Stimulated activated CD8-positive, alpha-beta memory T cell treated with anti-CD3 and anti-CD28 coated beads, Interleukin-15, amount 100 ng/mL, for 1 hour (primary cell): ENCODE measurements at places on chromosomes 6 and 20.

DNA sequence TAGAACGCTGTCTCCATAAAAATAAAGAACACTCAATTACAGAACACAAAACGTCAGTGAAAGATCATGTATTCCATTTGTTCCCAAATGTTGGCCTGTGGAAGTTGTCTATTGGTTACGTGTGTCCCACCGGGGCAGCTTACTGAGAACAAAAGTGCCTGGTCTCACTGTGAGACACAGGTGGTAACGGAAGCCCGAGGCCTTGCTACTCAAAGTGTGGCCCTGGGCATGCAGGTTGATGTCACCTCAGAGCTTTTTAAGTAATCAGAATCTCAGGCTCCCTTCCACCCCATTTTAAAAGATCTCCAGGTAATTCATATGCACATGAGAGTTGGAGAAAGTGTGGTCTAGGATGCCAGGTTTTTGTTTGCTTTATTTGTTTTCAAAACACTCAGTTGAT, 422.5 kb upstream of the OPRM1 start:
- DNase-seq, result no peak

- DNase-seq, result no peak
These were observed 79.4 kb downstream of the NCOA3 start for GRCh38 chr20:47581090-47581489.

DNA sequence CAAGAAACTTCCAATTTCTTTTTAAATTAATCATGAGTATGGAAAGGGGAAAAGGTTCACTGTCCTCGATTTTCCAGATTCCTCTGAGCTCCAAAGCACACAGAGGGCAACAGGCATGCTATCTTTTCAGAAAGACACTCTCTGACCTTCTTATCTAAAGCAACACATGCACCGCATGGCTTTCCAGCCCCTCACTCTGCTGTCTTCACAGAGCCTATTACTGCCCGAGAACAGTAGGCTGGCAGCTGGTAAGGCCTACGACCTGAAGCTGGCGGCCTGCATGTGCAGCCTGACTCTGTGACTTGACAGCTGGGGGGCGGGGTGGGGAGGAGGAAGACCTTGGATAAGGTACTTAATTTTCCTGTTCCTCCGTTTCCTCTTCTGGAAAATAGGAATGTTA, 86.3 kb downstream of the ELOVL4 start:
- no peak for DNase-seq

DNA sequence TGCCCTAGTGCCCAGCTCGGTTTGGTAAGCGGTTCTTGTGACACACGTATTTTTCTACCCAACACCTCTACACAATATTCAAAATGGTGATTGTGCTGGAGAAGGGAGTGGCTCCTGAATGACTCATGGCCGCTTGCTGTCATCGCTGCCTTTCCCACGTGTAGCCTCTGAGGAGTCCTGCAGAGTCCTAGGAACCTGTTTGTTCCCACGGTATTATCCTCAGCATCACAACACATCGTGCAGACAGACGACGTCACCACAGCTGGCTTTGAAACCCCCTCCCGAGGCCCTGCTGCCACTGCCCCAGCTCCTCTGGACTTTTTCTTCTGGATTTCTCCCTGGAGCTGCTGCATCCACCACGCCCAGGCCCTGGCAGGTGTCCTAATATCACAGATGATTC, 353.5 kb downstream of the SMOC2 start:
- no peak for DNase-seq

- no peak for DNase-seq
These were observed 1.5 kb downstream of the SLC29A1 start for GRCh38 chr6:44224965-44225305.

DNA sequence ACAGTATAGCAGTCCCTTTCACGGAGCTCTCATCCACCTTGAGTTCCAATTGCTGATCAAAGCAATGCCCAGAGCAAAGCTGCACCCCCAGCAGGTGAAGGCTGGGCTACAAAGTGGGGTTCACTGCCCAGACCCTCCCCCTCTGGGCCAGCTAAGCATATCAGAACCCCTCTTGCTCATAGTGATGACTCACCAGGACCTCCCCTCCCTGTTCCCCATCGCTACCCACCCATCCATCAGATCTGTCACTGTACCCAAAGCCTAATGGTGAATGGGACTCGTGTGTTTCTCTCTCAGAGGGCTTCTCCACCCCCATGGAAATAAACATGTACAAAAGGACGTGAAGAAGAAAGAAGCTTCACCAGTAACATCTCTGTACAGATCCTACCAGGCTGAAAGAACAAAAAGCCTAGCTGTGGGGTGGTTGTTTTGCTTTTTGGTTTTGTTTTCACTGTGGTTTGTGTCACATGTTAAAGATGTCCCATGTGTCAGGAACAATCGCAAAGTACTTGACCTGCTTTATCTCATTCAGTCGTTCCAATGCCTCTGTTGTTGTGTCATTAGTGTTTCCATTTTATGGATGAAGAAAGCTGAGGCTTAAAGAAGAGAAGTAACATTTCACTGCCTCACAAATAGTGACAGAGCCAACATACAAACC, 518.5 kb downstream of the CD83 start:
- no peak for DNase-seq

- DNase-seq, result no peak
These were observed 4.7 kb downstream of the NPEPL1 start for GRCh38 chr20:58697201-58697866.

- DNase-seq, result no peak
These were observed 606.0 kb upstream of the HTR1E start for GRCh38 chr6:86331265-86331840.
